ENCODE measurements at places on chromosomes 4 and X.

DNA sequence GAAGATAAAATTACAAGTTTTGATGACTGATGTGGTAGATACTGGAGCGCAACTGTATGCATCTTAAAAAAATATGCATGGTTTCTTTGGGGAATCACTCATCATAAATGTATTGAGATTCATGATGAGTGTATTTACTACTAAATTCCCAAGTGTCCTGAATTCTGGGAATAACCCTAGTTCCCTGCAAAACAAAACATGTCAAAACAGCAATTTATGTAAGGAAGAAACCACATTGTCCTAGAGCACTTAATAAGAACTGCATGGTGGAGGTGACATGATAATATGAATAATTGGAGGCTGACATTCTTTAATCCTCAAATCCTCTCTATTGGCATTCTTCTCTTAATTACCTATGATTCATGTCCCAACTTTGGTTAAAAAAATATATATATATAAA is 1804.7 kb downstream of the STIM2 start:
- DNase-seq, result no peak

- DNase-seq, result no peak
Observed at GRCh38 chr4:7978907-7979651, 39.4 kb upstream of the AFAP1 start.

DNA sequence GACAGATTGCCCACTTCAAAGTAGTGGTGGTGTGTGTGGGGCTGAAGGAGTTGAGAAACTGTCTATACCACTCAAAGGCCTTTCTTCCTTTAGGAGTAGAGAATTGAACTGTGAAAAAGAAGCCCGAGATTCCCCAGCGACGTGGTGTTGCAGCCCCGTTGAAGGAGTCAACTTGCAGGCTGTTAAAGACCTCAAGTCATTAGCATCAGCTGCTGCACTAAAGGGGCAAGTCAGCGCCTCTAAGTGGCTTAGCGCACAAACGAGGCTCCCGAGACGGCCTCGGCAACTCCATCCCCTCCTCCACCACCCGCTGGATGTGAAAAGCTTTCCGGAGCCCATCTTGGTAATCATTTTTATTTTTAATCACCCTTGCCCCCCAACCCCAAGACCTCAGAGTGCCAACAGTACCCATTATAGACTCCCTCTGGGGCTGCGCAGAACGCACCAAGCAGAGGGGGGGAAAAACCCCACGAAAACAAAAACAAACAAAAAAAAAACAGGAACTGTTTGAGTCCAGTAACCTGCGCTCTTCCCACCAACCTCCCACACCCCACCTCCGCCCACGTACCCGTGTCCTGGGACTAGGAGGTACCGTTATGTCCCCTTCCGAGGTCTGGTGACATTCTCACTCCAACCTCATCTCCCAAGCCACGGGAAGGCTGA is 913 bp upstream of the PRDM8 start:
- DNase-seq, result no peak

DNA sequence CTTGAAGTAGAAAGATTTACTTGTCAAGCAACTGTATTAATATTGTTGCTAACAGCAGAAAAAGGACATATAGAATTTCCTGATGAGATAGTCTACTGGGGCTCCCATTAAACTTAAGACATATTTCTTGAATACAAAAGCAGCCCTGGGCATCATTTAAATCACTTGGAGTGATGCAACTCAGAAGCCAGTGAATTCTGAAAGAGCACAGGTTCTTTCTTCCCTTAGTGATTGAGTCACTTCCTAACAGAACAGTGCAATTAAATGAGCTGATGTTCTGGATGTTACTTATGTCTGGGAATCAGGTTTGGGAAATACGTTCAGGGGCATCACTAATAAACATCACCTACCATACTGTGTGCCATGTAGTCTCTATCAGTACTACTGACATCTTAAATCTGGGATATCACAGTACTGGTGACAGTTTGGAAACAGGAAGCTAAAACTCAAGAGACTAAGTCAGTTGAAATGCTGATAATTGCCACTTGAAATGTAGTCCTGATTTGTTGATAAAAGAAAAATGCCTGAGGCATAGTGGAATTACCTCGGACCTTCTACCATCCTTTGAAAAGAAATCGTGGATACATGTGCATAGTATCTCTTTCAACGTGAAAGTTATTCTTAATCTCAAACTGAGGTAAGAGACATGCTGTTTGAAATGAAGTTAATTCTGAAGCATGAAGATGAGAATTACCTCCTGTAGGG is 249.2 kb upstream of the GPRIN3 start:
- no peak for DNase-seq

- DNase-seq, result no peak
Observed at GRCh38 chr4:145295547-145295946, 115.2 kb upstream of the OTUD4 start.

DNA sequence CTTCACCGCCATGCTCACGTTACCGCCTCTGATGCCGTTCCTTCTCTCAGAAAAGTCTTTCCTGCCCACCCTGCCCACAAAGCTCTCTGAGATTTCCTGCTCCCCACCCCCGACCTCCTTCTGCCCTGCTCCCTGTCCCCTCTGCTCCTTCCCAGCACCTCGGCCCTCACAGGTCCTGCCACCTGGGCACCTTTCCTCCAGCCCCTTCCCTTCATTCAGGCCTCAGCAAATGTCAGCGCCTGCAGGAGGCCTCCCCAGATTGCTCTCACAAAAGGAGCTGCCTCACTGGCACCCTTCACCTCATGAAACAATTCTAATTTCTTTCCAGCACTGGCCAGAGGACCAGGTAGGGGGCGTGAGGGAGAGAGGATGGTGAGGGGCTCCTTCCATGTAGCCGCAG is 33.6 kb upstream of the MXD4 start:
- no peak for DNase-seq

DNA sequence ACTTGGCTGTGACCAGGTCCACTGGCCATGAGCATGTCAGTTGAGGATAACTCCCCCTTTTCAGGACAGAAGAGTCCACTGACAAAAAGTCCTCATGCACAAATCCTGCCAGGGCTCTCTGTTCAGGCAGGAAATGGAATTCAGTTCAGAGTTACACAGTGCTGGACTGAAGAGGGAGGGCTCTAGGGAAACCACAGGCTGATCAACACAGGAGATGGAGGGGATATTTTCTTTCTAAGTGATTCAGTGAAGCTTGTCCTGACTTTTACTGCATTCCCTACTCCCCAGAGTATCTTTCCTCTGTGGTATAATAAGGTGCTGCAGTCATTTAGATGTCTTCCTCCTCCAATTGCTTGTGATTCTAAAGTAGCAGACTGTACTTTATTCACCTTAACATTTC is 335.5 kb upstream of the IGFBP7 start:
- no peak for DNase-seq

DNA sequence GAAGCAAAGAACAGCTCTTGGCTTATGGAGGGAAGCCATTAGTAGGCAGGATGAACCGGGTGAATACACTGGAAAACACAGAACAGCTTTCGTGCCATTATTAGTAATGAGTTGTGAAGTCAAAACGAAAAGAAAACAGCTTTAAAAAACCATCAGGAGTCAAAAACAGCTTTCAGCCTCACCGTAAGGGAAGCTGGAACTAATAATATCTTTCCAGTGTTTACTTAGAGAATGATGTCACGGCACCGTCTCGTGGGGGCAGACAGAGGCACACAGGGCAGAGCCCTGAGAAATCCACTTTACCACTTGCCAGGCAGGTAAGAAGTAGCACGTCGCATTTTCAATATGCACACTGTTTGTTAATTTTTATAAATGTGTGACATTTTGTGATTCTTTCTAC is 37.9 kb upstream of the HMX1 start:
- DNase-seq, result no peak

- DNase-seq, result no peak
Observed at GRCh38 chr4:10582059-10582686, 102.4 kb downstream of the CLNK start.

DNA sequence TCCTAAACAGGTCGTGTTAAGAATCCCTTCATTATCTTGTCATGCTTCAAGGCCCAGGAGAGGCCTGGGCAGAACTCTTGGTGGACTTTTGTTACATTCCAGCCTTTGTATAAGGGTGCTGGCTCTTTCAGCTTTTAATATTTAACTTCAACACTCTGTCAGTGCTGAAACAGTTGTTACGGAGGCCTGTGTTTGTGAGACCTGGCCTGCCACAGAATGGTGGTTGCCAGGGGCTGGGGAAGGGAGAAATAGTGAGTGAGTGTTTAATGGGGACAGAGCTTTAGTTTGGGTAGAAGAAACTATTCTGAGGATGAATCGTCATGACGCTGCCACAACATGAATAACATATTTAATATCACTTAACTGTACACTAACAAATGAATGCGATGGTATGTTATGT is 1027.6 kb upstream of the PRKX start:
- DNase-seq, result no peak

DNA sequence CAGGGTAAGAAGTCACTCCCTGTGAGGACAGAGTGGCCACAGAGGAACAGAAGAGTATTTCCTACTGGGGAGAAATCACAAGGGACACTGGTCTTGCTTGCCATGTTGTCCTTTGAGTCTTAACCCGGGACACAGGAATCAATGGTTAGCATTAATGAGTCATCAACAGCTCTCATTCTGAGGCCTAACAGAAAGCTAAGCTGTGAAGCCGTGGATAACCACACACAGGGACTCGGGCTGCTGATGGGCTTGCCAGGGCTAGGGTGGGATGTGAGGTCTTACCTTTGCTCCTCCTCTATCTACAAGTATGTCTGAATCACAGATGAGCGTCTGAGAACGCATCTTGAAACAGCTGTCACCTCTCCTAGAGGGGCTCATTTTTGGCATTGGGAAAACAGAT is 22.2 kb downstream of the HELT start:
- DNase-seq, result no peak

DNA sequence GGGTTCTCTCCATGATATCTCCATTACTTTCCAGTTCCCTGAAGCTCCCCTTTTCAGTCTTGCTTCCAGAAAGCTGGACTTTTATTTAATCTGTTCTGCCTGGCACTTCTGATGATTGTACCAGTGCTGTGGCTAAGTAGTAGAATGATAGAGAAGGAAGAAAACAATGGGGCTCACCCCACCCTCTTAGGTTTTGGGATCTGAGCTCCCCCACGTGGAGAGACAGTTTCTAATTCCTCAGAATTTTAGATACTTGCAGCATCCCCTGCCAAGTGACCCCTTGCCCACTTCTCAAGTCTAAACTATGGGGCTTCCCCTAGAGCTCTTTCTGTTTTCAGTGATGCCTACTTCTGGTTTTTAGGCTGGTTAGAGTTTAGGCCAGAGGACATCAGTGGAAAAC is 73.9 kb downstream of the GC start:
- DNase-seq, result no peak

DNA sequence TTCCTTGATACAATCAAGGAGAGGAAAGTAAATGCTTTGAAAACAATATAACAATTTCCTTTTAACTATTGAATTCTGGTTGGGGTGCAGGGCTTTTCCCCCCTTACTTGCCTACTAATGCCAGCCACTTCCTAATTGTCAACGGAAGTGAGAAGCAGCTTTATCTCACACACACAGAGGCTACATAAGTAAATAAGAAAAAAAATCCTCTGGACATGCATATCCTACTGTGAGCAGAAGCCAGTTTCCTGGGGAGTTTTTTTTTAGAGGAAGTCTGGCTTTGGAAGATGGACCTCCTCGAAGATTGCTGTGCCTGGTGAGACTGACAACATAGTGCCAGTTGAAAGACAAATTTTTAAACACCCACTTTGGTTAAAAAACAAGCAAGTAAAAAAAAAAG is 180.6 kb downstream of the OPHN1 start:
- no peak for DNase-seq

DNA sequence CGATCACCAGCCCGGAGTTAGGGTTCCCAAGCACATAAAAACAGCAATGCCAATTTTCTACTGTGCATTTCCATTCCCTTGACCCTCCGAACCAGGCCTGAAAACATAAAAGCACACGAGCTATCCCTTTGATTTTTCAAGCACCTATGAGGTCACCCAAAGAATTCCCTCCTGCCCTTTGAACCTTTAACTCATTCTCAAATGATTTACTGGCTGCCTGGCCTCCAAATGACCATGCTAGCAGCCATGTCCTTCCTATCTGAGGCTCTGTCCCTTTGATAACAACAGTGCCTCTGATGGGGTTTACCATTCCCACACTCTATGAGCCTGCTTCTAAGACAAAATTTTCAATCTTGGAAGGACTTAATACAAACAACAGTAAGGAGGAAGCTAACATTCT is 15.2 kb downstream of the SHROOM4 start:
- no peak for DNase-seq

DNA sequence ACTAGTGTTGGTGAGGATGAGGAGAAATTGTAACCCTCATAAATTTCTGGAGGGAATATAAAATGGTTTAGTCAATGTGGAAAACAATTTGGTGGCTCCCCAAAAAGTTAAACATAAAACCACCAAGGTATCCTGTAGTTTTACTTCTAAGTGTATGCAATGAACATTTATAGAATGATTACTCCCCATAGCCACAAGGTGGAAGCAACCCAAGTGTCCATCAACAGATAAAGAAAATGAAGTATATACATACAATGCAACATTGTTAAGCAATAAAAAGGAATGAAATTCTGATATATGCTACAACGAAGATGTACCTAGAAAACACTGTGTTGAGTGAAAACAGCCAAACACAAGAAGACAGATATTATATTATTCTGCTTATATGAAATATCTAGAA is 569.1 kb upstream of the GRID2 start:
- no peak for DNase-seq

DNA sequence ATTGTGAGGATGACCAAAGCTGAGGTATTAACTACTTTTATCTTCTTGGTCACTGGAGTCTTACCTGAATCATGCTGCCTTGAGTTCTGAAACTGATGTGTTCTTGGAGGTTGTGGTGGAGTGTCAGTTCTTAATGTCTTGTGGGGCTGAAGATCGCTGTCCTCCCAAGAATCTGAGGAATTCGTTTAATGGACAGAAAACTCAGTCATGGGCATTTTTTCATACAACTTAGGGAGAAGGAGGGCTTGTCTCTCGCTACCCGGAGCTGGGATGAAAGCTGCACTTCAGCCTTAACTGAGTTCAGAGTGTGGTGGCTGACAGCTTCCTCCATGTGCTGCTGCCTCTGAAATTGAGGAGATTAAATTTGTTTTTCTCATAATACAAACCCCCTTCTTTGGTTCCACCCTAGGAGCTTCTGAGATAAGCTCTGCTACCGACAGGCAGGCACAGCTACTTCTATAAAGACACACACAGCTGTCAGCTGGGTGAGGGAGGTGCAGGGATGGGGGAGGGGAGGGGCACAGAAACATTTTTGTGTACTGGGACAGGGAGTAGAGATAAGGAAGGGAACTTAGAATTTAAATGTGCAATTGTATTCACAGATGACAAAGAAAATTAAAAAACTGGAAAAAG is 30.8 kb downstream of the RBBP7 start:
- DNase-seq, result no peak
